COLO829 (cell line): ENCODE measurements at places on chromosomes 3 and 15.

GRCh38 chr3:13895155-13896105 is 15.6 kb upstream of the WNT7A start:
- peak; percentile 65 for DNase-seq

DNA sequence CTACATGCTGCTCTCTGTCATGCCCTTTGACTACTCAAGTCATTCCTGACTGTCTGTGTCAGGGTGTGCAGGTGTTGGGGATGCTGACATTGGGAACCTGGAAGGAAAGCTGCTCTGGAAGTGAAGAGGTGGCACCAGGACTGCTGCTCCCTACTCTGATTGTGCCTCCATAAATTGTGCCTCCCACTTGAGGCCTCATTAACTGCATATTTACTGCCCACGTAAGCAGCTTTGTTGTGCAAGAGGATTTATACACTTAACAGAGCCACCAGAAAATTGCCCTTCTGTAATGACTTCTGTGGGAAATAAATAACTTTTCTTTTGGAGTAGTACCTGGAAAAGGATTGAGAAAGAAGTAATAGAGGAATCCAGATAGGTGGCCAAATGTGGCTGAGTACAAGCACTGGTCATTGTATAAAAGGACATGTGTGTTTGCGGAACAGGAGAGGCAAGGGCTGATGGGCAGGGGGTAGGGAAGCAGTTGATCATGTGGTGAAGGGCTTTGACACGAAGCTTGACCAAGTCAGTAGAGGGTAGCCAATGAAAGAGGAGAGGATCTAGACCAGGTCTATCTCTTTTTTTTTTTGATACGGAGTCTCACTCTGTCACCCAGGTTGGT is 24.8 kb downstream of the IL20RB start:
- no peak for DNase-seq

DNA sequence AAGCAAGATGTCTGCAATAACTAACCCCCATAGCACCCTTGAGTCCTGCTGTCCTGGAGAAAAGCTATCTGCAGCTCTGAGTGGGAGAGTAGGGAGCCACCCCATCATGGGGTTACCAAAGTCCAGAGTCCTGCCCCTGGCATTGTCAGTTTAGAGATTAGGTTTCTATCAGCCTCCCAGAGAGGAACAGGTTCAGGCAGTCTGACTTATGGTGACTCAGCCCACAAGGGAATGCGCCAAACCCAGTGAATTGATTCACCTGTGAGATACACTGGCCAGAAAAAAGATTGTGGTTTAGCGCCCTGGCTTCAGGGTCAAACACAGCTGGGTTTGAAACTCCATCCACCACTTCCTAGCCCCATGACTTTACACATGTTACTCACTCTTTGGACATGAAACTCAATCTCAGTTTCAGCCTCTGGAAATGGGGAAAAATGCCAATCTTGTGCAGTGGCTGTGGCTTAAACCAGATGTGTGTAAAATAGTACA is 263.6 kb upstream of the HES1 start:
- DNase-seq: peak; percentile 94

DNA sequence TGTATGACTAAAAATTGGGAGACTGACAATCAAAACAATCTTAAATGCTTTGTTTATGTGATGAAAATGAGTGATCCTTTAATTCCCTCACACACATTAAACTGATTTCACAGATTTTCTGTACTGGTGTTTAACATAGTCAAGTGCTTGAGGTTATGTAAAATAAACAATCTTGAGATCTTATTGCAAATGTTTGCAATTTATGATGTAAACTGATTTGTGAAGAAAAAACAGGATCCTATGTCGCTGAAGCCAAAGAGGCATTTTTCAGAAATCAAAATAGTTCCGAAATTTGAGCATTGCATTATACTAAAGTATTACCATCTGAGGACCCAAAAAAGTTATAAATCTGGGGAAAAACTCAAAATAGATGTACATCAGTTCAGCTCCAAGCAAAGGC is 12.7 kb downstream of the SHOX2 start:
- no peak for DNase-seq

DNA sequence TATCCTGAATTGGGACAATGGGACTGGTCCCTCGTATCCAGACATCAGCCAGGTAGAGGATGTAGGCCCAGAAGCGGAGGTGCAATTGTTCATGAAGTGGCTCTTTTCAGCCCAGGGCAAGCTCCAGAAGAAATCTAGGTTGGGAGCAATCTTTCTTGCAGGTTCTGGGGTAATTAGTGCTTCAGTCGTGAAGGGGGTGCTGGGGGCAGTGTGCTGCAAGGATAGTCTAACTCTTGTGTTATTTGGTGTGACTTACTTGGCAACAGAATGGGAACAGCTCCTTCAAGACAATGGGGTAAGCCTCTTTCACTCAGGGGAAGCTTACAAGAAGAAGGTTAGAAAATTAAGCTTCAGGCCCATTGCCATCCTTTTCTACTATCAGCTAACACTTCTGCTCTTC is 273.0 kb downstream of the DIPK2A start:
- no peak for DNase-seq

DNA sequence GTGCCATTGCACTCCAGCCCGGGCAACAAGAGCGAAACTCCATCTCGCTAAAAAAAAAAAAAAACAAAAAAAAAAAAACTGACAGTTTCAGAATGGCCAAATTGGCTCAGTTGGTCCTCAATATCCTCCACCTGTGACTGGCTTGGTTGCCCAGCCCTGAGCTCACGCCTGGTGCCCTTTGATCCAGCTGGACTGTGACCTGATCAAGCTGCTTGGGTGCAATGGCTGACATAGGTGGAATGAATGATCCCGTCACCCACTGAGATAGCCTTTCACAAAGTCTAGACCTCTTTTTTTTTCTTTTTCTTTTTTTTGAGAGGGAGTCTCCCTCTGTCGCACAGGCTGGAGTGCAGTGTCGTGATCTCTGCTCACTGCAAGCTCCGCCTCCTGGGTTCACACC is 254.6 kb downstream of the FOXP1 start:
- DNase-seq: no peak

GRCh38 chr3:9582332-9582731 is 28.7 kb upstream of the LHFPL4 start:
- DNase-seq: no peak

- peak; percentile 54 for DNase-seq
Observed at GRCh38 chr3:8319935-8320634, 181.5 kb upstream of the LMCD1 start.

DNA sequence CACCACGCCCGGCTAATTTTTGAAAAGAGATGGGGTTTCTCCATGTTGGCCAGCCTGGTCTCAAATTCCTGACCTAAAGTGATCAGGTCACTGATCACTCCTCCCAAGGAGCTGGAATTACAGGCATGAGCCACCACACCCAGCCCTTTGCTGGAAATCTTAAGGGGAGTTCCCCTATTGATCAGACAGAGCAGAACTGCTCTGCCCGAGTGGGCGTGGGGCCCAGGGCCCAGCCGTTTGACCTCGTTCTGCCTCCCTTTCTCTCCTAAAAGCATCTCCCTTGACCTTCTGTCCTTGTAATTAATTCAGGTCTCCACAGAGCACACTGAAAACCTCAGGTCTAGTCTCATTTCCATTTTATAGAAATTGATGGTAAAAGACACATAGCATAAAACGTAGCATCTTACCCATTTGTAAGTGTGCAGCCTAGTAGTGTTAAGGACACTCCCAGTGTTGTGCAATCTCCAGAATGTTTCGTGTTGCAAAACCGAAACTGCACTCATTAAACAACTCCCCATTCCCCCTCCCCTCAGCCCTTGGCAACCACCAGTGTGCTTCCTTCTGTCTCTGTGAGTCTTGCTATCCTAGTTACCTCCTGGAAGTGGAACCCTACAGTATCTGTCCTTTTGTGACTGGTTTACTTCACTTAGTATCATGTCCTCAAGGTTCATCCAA is 89.3 kb downstream of the SLCO3A1 start:
- no peak for DNase-seq

DNA sequence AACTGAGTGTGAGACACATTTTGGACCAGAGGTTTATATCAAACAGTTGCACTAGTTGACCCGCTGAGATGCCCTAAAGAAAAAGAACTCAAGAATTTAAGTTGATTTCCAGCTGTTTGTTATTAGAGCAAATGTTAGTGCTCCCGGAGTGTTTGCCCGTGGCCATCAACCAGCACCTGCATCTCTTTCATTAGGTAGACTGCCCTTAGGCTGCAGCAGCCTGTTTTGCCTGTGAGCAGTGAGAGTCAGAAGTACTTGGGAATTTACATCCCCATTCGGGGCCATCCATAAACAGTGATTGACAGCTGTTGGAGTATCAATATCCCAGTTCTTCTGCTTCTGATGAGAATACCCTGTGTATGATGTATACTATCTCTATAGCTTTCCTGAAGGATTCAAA is 492.6 kb downstream of the RBMS3 start:
- DNase-seq: no peak

- no peak for DNase-seq
Observed at GRCh38 chr3:150450916-150451315, 42.8 kb downstream of the TSC22D2 start.

DNA sequence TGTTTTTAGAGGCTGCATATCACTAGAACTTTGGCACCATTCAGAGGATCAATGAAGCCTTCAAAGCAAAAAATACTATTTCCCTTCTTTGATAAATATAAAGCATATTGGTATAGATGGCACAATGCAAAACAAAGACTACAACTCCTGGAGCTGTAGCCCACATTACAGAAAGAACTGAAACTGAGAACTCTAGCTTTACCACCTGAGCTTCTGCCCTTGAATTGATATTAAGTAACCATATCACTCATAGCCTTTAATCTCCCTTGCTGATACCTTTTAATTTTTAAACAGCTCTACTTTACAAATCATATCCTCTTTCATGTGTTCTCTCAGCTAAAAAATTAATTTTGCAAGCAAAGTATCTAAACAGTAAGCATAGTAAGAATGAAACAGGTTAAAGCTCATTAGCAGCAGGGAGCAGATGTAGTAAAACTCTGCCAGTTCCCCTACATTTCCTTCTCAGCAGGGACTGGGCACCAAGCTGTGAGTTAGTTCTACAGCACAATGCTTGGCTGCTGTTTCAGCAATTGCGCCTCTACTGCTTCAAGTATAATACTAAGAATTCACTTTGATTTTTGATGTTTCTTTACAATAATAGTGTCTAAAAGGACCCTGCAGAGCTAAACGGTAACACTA is 97.9 kb upstream of the NANOGP8 start:
- DNase-seq: no peak

- DNase-seq: no peak
Observed at GRCh38 chr3:42730294-42730693, 27.7 kb upstream of the HHATL start.

DNA sequence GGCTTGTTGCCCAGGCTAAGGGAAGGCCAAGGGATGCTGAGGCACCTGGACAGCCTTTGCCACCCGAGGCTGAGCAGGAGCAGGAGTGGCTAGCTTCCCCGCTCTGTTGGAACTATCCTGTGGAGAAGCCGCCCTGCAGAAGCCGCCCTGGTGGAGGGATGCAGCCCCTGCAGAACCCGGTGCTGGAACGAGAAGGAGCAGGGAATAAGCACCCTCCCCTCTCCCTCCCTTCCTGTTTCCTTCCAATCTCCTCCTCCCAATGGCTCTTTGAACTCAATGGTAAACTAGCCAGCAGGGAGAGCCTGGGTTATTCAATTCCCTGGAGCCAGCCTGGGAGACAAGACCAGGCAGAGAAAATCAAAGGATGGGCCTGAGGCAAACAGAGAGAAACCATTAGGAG is 11.8 kb upstream of the HRG start:
- peak; percentile 28 for DNase-seq

DNA sequence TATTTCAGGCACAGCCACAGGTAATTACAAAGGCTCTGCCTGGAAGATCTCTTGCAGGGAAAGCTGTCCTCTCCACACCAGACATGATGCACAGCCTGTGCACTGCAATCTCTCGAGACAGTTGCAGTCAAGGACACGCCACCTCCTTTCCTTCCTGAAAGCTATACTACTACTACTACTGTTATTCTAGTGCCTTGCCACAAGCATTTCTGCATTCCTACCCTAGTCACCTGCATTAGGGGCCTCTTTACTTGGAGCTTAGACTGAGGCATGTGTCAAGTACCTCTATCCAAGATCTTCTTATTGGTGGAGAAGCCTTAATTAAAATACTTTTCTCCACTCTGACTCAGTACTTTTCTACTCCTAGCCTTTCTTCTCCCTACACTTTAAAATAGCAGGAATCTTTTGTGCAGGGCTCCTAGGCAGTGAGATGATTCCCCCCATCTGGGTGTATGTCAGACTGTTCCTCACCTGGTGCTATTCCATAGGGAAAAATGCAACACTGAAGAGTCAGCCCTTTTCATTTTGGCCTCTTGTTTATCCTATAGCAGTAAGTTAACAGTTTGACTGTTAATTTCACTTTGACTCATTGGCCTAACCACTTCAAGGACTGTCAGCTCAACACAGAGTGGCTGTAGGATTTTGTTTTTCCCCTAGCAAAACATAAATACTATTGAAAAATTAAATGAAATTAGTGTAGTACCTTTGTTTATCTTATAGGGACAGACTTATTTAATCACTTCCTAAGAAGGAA is 78.9 kb downstream of the ESYT3 start:
- DNase-seq: no peak

DNA sequence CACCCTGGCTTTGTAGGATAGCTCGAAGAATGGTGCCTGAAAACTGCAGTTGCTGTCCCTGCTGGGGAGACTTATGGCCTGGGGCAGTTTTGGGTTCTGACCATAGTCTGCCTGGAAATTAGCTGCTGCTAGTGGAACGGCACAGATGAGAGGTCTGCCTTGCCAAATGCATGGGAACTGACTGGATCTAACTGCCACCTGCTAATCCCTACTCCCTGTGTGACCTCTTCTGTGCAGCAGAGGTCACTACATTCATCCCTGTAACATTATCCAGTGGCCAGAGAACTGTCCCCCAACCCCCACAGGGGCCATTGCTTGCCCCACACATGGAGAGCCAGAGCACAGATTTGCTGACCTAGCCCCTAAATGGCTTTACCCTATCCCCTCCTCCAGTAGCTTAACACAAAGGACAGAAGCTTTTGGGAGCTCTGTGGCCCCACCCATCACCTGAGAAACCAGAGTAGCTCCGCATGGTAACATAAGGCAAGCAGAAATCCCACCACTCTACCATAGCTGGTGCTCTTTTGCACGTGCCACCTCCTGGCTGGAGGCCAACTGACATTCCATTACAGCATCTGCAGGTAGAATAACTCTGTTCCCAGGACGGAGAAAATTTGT is 840.0 kb downstream of the EPHA3 start:
- DNase-seq: no peak

- DNase-seq: no peak
Observed at GRCh38 chr3:74106925-74107324, 482.2 kb upstream of the PDZRN3 start.

DNA sequence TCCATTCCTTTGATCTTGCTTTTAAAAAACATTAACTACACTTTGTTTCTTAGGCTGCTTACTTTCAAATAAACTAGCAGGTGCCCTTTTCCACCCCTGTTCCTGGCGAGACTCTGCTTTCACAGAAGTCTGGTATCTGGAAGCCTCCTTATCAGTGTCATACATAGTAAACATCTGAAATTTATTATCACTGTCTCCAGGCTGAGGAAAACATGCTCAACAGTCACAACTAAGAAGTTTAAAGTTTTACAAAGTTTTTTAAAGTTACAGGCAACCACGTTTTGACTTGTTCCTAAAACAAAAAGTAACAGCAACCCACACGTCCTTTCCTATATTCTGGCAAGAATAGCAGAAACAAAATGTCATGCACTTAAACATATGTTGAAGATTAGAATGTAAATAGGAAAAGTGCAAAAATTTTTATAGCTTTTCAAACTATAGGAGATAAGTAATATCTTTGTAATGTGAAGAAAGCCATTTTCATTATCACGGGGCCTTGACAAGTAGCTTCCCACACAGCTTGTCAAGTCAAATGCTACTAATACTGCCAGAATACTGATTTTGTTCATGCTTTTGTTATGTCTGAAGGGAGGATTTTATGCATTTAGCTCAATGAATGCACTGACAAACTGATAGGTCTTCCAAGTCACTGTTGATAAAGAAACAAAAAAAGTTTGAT is 275.2 kb upstream of the KCNMB2 start:
- no peak for DNase-seq
